NB4 (cell line): ENCODE measurements at places on chromosomes 3 and 15.

GRCh38 chr15:27768732-27769475 lies 330.2 kb downstream of the OCA2 start:
- DNase-seq: no peak

- DNase-seq: no peak
Measured at GRCh38 chr3:108118038-108118768, 27.4 kb upstream of the CD47 start.

DNA sequence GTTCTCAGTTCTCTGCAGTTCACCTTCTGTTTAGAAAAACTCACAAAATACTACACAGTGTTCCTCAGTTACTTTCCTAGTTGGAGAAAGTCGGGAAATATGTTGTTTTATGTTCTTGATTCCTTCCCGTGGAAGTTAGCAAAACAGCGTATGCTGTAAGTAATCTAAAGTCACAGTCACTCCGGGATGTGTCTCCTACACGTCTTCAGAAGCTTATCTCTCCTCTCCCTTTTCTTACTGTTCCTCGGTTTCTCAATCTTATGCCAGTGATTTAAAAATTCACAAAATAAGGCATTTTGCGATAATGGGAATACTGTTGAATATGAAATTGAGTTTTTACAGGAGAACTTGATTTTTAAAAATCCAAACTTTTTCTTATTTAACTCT lies 1.7 kb downstream of the HEG1 start:
- no peak for DNase-seq

GRCh38 chr3:130259166-130259874 lies 86.2 kb upstream of the COL6A5 start:
- no peak for DNase-seq

DNA sequence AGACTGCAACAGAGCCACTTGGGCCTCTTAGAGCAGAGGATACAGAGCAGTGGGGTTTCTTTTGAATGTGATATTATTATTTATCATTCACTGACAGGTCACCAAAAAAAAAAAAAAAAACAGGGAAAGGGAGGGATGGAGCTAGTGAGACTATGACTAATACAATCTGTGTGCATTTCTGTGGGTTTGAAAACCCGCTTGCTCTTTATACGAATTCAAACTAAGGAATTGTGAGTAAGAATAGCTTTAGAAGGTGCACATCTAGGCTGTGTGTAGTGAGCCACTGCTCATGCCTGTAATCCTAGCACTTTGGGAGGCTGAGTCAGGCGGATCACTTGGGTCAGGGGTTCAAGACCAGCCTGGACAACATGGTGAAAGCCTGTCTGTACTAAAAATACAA lies 186.6 kb upstream of the MANF start:
- DNase-seq: no peak

DNA sequence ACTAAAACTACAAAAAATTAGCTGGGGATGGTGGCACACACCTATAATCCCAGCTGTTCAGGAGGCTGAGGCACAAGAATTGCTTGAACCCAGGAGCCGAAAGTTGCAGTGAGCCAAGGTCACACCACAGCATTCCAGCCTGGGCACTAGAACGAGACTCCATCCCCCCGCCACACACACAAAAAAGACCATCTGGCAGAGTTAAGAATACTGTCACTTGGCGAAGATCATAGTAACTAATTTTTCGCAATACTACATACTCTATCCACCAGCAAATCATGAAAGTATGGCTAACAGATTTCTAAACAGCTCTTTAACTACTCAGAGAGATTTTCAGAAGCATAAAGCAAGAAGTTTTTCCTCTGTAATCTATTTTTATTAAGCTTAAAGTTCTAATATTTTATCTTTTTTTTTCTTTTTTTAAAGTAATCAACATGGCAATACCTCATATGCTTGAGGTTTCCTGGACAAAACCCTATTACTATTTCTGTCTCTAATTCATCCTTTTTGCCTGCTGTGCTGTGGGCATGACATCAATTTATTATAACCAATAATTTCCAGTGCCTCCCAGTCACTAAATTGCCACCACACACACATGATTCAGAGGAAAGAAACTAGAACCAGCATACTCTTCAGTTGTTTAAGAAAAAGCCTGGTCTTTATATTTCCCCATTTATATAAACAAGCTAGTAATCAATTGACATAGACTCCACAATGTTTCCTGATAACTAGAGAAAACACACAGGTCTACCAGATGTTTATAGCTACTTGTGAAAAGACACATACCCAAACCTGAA lies 46.9 kb downstream of the CHSY1 start:
- DNase-seq: no peak

- no peak for DNase-seq
Measured at GRCh38 chr3:89320186-89320585, 212.8 kb downstream of the EPHA3 start.

- peak; percentile 14 for DNase-seq
Measured at GRCh38 chr3:39094851-39095677, 12.4 kb downstream of the GORASP1 start.

DNA sequence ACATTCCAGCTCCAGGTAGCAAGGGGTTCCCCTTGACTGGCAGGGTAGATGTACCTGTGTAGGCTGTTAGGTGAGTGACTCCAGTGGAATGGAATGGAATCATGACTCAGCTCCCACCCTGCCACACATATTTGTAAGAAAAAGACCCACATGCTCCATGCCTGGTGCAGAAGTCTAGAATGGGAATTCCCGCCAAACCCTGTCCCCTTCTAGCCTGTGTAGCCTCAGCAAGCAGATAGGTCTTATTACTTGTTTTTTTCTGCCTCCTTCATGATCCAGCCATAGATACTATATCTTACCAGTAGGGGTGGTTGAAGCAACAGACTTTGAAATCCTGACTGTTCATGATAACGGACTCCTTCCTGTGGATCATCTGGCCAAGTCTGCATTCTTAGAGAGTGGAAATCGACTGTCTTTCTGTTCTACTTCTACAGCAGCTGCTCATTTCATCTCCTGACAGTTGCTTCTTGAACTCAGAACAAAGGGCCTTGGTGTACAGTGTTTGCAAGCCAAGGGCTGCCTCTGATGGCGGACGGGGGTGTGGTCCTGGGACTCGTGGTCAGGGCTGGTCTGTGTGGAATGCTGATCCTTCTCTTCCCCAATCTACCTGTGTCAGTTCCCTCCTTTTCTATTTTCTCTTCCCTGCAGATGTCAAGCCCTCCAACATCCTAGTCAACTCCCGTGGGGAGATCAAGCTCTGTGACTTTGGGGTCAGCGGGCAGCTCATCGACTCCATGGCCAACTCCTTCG lies 16.3 kb downstream of the SNAPC5 start:
- no peak for DNase-seq

DNA sequence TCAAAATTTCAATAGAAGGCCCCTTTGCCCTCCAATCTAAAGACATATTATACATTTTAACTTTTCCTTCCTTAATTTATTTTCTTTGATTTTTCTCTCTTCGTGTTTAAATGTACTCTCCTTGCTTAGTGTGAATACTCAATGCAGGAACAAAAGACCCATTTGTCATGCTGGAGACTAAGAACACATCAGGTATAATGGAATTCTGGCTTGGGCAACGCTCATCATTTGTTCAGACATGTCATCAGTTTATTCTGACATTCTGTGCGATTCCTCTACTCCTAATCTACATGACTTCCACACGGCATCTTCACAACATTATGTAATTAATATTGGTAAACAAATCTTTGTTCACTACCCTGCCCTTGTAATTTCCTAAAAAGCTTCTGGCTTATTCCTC lies 136.6 kb upstream of the LRRN1 start:
- DNase-seq: no peak

- peak; percentile 53 for DNase-seq
Measured at GRCh38 chr3:8239718-8240695, 261.6 kb upstream of the LMCD1 start.

- peak; percentile 91 for DNase-seq
Measured at GRCh38 chr3:138186803-138187295, 252 bp upstream of the ARMC8 start.

DNA sequence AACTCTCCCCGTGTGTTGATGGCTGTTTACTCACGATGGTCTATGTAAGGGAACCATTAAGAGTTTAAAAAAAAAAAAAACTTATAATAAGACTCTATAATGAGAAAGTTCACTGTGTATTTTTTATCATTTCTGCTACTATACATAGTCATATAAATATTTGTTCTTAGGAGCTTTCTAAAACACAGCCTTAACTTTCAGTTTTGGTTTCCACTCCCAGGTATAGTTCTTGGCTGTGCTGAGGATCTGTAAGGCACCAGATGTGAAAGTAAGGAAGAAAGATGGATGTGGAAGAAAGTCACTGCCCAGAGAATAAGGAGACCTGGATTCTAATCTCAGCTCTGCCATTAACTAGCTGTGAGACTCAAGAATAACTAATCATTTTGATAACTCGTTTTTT lies 101.9 kb upstream of the THBS1 start:
- DNase-seq: no peak

- no peak for DNase-seq
Measured at GRCh38 chr15:80609091-80609490, 86.0 kb upstream of the ABHD17C start.

- no peak for DNase-seq
Measured at GRCh38 chr3:79937567-79937966, 169.8 kb upstream of the ROBO1 start.

DNA sequence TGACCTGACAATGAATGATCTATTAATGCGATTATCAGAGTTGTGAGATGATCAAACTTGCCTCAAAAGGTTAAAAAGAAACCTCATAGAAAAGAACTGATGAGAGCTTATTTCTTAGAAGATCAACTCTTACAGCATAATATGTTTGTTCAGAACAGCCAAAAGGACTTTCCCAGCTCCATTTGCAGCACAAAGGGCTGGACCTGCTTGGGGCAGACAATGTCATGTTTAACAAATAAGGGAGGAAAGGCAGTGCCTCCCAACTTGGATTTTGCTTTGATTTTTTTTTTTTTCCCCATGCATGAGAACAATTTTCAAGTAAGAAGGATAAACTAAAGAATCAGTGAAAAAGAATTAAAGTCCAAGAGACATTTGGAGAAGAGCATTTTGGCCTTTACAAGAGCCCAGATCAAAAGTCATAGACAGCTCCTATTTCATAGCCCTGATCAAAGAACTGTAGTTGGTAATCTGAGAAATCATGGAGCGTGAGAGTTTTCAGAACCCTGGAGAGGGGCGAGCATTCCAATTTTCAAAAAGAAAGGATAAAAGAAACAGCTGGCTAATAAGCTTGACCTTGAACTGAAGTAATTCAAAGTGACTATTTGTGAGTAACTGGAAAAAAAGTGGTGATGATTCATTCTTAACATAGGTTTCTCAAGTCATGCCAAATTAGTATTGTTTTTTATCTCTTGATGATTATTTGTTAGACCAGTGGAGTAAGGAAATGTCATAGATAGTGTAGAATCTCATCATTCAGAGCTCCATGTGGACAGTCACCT lies 136.0 kb upstream of the CFAP20DC start:
- DNase-seq: no peak

GRCh38 chr3:178385280-178385952 lies 150.8 kb upstream of the KCNMB2 start:
- peak; percentile 23 for DNase-seq

- DNase-seq: no peak
Measured at GRCh38 chr15:35530698-35531097, 15.3 kb downstream of the DPH6 start.
